NCI-H226 (cell line): ENCODE measurements at places on chromosomes 11 and 22.

- no peak for DNase-seq
These were observed 2.9 kb upstream of the RAB38 start for GRCh38 chr11:88178191-88178590.

DNA sequence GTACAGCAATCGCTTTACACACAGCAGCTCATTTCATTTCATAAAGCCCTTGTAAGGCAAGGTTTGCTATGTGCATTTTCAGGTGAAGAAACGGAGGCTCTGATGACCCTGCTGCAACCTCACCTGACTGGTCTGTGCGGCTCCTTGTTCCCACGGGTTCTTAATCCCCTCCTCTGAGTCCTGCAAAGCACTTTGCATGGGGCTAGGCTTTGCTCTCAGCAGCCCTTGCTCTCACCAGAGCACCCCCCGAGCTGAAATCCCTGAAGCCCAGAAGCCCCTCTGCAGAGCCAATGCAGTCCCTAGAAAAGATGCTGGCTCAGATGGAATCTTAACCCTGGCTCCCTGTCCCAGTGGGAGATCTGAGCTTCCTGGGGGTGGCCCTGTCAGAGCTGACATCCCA, 11.0 kb upstream of the APOL6 start:
- DNase-seq: no peak

DNA sequence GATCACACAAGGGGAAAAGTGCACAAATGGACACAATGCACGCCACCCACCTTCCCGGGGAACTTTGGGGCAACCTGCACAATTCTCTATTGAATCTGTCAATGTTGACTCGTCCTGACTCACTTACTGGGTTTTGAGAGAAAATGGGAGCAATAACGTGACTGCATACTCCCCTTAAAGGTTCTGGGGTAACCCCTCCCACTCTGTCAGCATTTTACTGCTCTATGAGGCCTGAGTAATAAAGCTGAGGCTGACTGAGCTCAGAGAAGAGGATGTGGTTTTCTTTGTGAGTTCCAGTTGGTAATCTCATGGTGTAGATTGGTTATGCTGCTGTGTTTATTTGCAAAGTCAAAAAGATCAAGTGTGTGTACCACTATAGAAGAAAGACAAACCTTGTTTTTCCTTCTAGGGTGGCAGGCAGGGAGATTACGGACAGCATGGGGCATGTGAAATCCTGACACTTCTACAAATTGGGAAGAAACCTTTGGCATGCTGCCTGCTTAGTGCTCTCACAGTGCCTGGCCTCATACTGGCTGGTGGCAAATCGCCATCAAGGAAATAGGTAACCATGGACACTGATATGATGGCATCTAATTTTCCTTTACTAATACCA, 16.1 kb upstream of the APOA1 start:
- peak; percentile 95 for DNase-seq

DNA sequence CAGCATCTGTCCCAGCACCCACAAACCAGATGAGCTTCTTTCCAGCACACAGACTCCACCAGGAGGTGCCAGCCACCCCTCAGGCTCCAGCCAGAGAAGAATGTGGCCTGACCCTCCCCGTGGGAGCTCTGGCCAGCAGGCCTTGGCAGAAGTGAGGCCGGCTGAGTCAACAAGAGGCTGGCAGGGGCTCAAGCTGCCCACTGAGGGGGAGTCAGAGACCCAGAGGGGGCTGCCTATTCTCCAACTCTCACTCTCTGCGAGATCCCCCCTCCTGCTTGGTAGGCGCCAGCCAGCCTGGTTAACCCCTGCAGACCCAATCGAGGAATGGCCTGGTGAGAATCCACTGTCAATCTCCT, 10.6 kb upstream of the CDC42EP1 start:
- DNase-seq: peak; percentile 81

DNA sequence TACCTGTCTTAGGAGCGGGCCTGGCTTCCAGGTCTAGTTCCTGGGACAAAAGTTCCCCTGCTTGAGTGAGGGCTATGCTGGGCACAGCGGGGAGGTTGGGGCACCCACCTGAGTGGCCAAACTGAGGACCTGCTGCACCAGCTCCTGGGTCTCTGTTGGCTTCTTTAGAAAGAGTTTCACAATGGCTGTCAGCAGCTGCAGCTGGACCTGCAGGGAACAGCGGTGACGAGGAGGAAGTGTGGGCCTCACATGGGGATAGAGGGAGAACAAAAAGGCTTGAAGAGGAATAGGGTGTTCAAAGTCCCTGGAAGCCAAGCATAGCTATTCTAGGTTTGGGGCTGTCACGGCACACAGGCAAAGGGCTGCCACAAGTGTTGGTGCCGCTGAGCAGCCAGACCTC, 26.7 kb upstream of the RASL10A start:
- no peak for DNase-seq

- no peak for DNase-seq
These were observed 374.6 kb downstream of the INSC start for GRCh38 chr11:15489281-15489680.
